ENCODE measurements at places on chromosomes 1 and 21. TPM values are rescaled to one million over a fixed set of nuclear protein-coding genes. Genes with fewer than 3 reads are reported as not detected.

The AADACL3 gene
- total RNA-seq, result not detected

The FAM229A gene
- 9.6 TPM for total RNA-seq

The CFAP74 gene
- not detected for total RNA-seq

The PIK3R3 gene
- 0.56 TPM for total RNA-seq

The TP73 gene
- 0.15 TPM for total RNA-seq

The TTC39A gene
- total RNA-seq, result not detected

The TRIM17 gene
- 1.8 TPM for total RNA-seq

The NR0B2 gene
- not detected for total RNA-seq

DNA sequence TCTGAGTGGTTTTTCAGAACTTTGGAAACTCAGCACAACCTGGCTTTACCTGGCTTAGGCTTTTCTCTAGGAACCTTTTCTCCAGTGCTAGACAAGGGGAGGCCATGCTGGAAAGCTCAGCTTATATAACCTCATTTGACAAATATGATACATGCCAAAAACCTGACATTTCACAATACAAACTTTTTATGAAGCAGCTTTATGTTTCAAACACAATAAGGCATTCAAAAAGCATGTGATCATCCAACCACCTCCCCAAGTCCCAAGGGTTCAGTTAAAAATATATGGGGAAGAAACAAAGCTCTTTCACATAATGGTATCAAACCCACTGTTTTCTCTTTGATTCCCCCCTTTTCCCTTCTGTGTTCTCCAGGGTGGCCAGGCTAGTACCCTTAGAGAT, 63.7 kb downstream of the ZC3H11B start:
- DNase-seq, result no peak

DNA sequence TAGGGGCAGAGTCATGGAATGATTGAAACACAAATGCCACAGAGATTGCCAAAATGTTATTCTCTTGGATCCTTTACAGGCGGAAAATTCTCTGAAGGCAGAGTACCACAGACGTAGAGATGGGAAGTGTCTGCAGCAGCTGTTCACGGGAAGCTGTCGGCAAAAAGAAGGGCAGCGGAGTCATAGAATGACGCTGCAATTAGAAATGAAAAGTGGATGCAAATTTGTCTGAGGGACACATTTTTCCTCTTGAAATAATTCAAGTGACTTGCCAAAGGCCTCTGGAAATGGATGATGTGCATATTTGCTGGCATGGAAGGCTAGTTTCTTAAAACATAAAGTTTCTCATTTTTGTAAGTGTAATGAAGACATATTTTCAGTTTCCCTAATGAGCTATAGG, 77.5 kb upstream of the PLD5 start:
- no peak for DNase-seq

GRCh38 chr1:228109073-228109961, at the start of gene MRPL55:
Gene MRPL55 (minus strand): TSS chr1:228109299. CDS start chr1:228108260, 1,039 bp downstream.
- peak; percentile 99 for DNase-seq

DNA sequence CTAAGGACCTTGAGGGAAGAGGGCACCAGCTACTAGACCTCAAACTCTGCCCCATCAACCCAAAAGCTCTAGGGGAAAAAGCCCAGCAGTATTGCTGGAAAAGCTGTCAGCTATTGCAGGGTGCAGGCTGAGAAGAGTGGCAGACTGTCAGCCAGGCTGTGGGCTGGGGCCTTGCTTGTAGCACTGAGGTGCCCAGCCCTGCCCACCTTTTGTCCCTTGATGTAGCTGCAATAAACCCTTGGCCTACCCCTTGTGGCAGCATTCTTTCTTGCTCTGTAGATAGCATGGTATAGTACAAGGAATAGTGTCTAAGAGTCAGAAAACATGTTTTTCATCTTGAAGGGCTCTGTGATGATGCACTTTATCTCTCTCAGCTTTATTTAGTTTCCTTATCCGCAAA, 39.4 kb downstream of the CDC14A start:
- peak; percentile 39 for DNase-seq

- no peak for DNase-seq
Observed at GRCh38 chr1:237877631-237878030, 13.1 kb downstream of the ZP4 start.

DNA sequence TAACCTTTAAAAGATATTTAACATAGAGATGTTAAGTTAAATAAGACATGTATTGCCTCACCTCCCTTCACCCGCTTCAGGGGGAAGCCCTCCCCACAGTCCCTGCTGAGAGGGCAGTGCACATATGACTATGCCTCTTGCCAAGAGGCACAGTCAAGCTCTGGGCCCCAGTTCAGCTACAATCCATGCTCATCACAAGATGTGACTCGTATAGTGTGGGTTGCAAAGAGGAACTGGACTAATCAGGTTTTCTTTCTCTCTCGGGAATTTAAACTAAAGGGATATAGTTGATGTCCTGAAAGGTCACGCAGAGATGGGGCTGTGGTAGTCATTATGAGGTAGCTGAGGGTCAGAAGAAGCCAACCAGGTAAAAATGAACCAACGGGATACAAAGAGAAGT, 35.6 kb downstream of the LYST start:
- no peak for DNase-seq

GRCh38 chr21:34018185-34018584, 55.2 kb upstream of the MRPS6 start:
- no peak for DNase-seq

GRCh38 chr1:232684371-232685105, 54.6 kb upstream of the SIPA1L2 start:
- DNase-seq, result no peak

DNA sequence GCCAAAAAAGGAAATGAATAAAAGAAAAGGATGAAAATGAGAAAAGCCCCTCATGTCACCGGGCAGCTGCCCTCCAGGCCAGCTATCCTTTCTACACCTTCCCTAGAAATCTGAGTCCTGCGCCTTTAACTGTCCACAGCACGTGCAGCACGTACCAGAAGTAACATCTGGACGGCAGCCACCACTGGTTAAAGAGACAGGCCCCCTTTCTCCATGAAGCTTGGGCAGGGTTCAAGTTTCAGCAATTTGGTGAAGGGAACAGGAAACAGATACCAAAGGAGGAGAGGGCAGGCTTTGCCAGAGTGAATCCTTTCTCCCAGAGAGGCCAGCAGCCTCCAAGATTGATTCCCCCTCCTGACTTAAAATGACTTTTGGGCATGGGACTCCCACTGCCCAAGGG, 3.6 kb upstream of the KIAA2013 start:
- no peak for DNase-seq

DNA sequence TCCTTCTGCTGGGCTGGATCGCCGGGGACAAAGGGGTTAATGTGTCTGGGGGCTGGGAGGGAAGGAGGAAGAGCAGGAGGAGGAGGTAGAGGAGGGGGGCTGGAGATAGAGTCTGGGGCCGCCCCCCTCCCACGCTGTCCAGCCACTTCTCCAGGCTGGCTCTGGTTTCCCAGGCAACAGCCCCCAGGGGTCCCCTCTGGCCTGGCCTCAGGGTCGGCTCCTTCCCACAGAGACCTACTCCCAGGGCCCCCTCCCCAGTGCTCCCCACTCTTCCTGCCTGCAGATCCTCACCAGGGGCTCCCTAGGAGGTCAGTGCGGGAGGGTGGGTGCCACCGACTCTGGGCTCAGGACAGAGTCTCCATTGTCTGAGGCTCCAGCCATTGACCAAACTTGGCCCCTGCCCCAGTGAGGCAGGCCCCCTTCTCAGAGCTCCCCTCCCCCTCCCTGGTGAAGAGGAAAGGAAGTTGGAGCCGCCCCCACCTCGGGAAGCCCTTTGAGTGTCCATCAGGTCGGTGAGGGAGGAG, 34.1 kb downstream of the ARHGEF10L start:
- DNase-seq, result no peak

- no peak for DNase-seq
Observed at GRCh38 chr1:107804741-107805140, 160.2 kb downstream of the VAV3 start.
